ENCODE measurements at places on chromosomes 6 and 20.

DNA sequence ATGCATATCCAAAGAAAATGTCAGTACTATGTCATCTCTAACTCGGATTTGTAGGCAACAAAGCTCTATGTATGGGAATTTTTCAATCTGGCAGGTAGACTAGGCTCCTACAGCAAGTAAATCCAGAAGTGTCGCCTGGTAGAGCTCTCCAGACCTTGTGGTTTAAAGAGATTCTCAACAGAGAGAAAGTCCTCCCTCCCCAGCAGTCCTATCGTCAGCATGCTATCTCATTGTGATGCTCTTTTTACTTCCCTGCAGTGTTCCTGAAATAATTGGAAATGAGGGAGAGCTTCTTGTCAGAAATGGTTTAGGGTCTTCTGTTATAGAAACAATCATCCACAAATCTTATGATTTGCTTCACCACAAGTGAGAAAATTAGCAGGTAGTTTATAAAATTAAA lies 395.4 kb downstream of the FRK start:
- no peak for DNase-seq

- DNase-seq, result peak; percentile 88
Measured at GRCh38 chr6:121504227-121504626, 68.8 kb downstream of the GJA1 start.

GRCh38 chr20:2812189-2812588 lies 2.6 kb upstream of the C20orf141 start:
- DNase-seq, result no peak

DNA sequence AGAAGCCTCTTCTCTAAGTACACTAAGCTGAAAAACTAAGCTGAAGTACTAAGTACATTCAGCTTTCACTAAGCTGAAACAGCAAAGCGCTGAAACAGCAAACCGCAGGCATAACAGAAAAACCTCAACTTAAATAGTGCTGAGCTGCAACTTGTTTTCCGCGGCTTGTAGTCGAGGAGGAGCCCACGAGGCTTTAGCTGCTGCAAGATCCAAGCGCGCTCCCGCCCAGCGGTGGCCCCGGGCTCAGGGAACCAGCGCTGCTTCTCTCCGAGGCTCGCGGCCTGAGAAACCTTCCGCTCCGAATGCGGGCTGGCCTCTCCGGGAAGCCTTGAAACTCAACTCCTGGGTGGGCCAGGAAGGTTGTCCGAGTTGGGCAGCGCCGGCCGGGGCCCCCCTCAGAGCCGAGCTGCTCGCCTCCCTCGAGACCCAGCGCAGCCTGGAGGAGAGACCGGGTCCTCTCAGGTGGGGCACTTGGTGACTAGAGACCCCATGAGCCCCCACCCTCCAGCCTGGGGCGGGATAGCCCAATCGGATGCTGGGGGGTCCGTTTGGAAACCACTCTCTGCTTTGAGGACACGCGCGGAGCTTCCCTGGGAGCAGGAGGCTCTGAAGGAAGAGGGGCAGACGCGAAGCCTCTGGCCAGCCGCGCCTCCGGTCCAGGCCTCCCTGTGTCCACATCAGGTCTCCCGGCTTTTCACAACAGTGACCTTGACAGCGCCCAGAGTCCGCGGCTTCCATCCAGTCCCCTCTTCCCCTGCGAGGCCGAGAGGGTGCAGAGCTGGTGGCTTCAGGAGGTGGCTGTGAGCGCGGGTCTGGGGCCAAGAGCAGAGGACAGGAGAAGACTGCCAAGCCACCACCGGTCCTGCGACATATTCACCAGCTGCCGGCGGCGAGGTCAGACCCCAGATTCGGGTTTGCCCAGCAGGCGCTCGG lies 38.1 kb upstream of the HLA-E start:
- DNase-seq, result peak; percentile 45

DNA sequence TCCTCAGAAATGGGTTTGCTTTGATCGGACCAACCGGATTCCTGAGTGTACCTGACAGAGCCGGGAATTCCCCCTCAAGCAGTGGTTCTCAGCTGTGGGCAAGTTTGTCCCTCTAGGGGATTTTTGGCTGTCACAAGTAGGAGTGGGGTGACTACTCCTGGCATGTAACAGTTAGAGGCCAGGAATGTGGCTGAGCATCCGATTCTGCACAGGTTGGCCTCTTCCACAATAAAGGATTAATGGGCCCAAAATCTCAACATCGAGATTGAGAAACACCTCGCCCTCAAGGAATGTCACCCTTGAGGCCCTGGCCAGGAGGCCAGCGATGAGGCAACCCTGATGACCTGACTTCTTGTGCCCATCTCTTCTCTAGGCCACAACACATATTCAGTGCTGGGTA lies 7.9 kb downstream of the AGPAT4 start:
- no peak for DNase-seq

DNA sequence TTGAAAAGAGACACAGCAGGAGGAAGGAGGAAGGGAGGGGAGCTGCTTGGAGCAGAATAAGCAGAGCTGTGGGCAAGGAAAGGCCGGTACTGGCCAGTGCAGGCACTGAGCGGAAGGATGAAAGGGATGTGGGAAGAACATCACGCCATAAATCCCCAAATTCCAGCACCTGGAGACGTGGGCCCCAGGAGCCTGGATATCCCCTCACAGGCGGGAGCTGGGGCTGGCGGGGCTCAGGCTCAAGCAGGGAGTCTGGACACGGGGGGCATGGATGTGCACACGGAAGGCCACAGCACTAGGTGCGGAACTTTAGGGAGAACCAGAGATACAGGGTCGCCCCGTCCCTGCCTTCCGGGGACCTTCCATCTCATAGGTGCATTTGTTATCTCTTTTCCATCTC lies 7.5 kb upstream of the RPP40 start:
- DNase-seq, result no peak

- DNase-seq, result peak; percentile 54
Measured at GRCh38 chr6:5435449-5435848, 174.1 kb downstream of the FARS2 start.

DNA sequence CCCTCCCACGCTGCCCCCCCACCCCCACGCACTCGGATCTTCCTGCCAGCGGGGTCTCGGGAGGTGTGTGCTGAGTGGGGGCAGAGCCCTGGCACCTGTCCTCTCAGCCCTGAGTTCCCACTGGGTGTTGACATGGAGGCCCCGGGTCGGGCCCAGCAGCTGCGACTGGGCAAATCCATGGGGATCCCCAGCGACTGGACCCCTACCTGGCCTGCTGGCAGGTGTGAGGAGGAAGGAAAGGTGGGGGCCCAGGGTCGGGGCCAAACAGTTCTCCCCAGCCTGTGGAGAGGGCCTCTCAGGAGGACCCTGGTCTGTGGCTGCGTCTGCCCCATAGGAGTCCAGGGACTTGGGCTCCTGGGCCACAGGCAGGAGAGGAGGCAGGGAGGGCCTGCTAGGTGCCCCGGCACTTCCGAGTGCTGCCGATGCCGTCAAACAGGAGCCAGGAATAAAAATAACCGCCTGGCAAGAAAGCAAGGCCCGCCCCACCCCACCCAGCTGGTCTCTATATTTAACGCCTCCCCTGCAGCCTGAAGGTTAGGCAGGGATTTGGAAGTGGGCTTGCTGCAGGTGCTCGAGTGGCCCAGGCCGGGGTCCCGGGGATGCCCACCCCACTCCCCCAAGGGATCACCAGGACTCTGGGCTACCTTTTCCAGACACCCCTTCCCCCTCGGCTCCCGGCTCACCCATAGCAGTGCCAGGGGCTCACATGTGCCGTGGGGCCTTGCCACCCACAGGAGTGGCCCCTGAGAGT lies 1.4 kb upstream of the EEF1A2 start:
- no peak for DNase-seq

DNA sequence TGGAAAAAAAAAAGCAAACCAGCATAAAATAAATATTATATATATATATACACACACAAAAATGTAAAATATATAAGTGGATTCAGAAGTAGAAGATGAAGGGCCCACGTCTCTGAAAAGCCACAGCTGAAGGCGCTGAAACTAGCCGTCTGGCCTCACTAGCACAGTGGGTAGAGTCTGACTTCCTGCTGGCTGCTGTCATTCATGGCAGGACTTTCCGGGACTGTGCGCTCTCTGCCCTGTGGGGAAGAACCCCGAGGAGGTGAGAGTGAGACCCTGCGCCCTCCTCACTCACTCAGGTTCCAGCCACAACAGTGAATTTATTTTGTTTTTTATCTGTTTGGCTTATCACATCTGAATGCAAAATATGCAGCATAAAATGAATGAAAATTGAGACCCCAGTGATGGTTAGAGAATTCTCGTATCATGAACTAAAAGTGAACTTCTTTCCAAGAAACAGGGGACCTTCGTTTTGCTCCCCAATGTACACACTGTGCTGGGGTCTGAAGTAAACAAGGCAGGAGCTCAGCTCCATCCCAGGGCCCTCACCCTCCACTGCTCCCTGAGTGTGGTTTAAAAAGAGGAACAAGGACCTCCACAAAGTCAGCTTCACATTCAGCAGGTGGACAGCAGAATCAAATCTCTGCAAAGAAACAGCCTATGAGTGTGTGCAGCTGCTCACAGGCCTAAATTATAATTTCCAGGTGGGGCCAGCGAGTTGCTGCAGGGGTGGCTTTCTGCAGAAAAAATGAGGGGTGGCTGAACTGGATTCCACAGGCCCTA lies 1.3 kb upstream of the RAMACL start:
- DNase-seq, result no peak

DNA sequence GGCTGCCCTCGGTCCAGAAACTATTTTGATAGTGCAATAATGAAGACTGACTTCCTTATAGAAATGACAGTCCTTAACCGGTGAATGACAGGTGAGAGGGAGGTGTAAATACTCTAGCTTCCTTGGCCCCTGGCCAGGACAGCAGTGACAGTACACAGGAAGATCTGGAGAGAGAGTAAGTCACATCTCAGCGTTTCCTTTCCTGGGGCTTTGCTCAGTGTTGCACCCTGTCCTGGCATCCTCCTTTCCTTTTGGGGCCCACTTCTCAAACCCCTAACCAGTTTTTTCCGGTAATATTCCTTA lies 336.9 kb downstream of the CD83 start:
- no peak for DNase-seq

GRCh38 chr6:106252687-106253086 lies 72.9 kb downstream of the ATG5 start:
- no peak for DNase-seq

- peak; percentile 61 for DNase-seq
Measured at GRCh38 chr6:83057705-83058321, 7.8 kb downstream of the UBE3D start.

DNA sequence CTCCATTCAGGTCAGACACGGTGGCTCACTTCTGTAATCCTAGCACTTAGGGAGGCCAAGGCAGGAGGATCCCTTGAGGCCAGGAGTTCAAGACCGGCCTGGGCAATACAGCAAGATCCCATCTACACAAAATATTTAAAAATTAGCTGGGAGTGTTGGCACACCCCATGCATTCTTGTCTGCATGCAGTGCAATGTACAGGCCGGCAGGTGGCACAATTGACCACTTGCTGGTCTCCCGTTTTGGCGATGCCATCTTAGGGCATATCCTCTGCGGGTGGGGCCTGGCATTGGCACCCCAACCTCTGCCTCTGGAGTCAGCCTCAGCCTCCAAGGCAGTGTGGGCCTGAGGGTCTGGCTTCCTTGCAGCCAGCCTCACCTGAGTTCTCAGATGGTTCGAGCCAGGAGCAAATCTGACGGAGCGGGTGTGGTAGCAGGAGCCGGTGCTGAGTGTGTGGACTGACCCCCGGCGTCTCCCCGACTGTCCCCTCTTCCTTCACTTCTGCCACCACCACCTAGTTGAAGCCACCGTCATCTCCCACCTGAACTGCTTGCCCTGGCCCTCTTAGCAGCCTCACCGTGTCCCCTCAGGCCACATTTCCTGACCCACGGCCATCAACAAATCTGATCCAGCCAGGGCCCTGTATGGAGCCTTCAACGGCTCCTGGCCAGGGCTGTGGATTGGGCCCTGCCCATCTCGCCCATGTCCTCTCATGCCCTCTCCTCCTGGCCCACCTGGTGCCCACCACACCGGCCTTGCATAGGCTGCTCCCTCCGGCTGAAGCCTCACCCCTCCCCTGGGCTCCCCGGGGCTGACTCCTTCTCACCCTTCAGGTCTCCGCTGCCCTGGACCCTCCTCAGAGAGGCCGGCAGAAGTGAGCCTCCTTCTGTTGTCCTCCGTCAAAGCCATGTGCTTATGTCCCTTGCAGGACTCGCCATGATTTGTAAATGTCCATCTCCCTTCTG lies 44.0 kb downstream of the EFCAB8 start:
- peak; percentile 36 for DNase-seq

All from mesenchymal stem cell (in vitro differentiated cells and primary cell).